GM13976 (cell line): ENCODE measurements at places on chromosomes 12 and 14.
A peak's percentile ranks its signal among the peaks of the same experiment; 100 is the strongest.

DNA sequence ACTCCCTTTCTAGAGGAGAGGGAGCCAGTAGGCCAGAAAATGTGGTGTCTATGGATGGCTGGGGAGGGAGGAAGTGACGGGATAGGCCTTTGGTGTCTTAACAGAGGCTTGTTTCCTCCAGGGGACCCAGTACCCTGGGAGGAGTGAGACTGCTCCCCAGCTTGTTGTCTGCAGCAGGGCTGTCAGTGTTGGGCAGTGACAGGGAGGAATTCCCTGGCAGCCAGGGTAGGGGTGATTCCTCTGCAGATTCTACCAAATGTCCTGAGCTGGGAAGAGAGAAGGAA lies 64.0 kb downstream of the GALNT16 start:
- DNase-seq, result no peak

GRCh38 chr14:74935360-74935680 lies 12.3 kb upstream of the RPS6KL1 start:
- no peak for DNase-seq

DNA sequence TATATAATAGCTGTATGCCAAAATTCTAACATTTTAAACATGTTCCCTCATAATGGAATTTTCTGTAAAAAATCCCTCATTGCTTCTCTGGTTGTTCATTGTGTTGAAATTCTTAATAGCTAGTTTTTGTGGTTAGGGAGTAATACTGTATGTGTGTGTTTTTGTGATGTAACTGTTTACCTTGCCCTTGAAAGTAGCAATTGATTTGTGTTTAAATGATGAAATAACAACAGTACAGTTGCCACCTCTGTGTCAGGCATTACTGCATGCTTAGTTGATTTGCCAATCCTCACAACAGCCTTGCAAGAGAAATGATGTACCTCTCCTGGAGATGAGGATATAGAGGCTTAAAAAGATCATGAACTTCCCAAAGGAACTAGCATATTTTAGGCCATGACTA lies 94.9 kb downstream of the DAAM1 start:
- no peak for DNase-seq

DNA sequence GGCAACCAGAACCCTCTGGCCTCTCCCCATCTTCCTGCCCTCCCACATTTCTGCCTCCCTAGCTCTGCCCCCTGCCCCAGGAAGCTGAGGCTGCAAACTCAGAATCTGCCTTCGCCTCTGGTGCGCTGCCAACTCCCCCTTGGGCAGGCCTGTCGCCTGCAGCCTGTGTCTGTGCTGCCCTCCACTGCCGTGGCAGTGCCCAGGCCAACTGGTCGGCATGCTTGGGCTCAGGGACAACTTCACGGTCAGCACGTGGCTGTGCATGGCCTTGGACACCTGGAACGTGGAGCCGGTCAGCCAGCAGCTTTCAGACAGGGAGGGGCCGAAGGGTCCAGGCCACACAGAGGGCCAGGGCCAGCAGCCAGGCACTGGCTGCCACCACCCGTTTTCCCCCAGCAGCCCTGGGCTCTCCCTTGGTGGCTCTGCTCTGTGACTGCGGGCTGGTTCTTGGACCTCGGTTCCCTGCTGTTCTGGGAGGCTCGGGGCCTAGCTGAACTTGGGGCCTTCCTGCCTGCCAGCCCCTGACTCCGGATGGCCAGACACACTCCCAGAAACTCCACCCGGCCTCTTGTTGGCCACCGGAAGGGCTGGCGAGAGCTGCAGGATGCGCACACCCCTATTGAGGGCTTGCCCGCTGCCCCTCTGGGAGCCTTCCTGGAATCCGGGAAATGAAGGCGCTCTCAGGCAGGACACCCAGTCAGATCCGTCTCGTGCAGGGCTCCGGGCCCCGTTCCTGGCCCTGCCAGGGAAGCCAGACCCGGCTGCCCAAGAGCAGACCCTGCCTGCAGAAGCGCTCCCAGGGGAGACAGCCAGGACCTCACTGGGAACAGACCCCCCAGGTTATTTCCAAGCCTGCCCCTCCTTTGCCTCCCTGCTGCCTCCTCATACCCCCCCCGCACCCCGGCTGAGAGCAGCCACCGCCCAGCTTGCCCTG lies 34.2 kb upstream of the PPP1R13B start:
- no peak for DNase-seq

DNA sequence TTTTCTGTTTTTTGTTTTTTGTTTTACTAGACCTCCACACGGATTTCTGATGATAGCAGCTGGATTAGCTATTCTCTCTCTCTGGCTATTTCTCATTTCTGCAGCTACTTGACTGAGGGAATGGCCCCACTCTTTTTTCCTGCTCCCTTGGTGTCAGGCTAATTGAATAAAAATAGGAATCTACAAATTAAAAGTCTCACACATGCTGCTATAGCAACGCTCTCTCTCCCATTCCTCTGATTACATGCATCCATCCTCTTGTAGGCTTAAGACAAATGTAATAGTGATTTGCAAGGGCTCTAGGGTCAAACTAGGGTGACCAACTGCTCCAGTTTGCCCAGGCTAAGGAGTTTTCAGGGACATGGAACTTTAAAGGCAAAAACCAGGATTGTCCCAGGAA lies 221.8 kb downstream of the PHLDA1 start:
- DNase-seq, result no peak

- DNase-seq, result peak; percentile 64
Observed at GRCh38 chr12:102879144-102879763, 37.8 kb downstream of the PAH start.

DNA sequence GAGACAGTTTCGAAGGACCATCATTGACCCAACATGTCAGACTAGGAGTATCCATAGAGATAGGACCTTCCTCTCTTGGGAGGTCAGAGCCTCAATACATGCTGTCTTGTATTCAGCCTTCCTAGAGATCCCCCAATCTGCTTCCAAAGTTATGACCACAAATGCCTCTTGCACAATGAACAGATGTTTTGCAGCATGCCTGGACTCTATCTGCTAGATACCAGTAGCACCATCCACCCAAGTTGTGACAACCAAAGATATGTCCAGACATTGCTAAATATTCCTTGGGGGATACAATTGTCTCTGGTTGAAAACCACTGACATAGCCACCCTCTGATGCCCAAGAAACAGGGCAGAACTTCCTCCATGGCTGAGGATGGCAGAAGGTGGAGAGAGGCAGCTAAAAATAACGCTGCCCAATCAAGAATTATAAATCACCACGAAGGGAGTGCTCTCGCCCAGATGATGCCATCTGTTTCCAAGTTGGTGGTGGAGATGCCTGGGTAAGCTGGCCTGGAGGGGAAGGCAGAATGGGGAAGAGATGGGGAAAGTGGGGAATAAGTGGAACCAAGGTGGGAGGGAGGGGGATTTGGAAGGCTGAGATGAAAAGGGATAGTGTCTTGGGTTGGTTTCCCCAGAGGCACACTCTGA lies 42.9 kb upstream of the NOS1 start:
- no peak for DNase-seq

DNA sequence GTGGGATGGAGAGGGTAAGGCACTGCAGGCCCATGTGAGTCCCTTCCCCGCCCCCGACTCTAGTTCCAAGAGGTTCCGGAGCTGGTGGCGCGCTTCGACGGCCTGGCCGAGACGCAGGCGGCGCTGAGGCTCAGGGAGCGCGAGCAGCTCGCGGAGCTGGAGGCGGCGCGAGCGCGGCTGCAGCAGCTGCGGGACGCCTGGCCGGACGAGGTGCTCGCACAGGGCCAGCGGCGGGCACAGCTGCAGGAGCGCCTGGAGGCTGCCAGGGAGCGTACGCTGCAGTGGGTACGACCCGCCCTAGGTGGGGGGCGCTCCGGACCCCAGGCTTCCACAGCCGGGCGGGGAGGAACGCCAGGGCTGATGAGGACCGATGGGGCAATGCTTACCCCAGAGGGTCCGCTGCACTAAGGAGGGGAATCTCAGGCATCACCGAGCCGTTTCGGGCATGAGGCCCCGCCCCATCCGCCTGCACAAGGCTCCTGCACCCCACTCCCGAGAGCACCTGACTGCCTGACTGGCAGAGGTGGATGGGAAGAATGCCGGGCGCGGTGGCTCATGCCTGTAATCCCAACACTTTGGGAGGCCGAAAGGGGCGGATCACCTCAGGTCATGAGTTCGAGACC lies 4.9 kb downstream of the CFAP73 start:
- DNase-seq, result no peak

DNA sequence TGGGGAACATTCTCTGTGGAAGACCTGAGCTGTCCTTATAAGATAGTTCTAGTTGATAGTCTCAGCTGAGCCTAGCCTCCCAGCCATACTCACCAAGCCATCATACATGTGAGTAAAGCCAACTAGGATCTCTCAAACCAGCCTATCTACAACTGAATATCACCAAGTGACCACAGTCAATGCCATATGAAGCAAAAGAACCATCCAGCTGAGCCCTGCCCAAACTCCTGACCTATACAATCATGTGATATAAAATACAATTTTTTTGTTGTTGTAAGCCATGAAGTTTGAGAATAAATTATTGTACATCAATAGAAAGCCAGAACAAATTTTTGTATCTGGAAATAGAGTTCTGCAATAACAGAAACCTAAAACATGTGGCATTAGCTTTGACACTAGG lies 118.3 kb downstream of the SLC25A21 start:
- no peak for DNase-seq

DNA sequence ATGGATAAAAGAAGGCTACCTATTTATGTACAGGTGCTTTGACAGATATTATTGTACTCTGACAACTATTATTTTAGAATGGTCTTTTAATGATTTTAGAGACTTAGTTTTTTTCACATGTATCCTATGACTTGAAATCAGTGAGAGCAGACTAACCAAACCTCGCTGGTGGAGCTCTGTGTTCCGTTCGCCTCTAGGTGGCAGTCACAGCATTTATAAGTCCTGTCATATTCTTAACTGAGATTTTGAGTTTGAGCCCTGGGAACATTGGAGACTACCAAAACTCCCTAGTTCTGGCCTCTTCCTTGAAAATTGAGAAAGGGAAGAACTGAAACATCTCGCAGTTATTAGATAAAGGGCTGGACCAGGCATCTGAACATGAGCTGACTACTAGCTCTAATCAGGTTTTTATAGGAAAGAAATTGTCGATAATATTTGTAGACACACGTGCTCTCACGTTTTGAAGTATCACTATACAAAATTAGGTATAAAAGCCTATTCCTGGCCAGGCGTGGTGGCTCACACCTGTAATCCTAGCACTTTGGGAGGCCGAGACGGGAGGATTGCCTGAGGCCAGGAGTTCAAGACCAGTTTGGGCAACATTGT lies 48.3 kb downstream of the TTLL5 start:
- DNase-seq, result peak; percentile 57

GRCh38 chr12:54306925-54307741 lies 6.3 kb upstream of the NFE2 start:
- DNase-seq, result no peak

DNA sequence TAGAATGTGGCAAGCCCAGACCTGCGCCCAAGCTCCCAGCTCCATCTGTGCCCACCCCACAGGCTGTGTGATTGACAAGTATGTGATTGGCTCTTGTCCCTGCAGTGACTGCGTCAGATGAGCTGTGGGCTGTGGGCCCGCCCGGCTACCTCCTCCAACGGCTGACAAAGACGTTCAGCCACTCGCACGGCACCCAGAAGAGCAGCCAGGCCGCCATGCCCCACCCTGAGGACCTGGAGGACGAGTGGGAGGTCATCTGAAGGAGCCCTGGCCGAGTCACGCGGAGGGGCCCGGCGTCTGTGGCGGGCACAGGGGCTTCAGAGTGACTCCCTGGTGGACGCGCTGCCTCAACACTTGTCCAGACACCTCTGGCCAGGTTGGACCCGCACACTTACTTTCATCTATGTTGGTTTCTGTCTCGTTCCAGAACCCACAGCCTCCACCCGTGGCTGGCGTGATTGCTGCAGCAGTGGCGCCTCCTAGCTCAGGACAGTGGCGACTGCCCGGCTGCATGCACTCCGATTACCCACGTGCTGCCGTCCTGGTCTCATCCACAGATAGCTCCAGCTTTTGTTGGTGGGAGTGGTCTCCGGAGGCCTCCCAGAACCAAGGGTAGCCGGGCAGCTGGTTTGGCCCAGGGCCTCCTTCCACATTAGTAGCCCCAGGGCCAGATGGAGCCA lies 11.4 kb downstream of the ANKRD9 start:
- DNase-seq, result no peak

DNA sequence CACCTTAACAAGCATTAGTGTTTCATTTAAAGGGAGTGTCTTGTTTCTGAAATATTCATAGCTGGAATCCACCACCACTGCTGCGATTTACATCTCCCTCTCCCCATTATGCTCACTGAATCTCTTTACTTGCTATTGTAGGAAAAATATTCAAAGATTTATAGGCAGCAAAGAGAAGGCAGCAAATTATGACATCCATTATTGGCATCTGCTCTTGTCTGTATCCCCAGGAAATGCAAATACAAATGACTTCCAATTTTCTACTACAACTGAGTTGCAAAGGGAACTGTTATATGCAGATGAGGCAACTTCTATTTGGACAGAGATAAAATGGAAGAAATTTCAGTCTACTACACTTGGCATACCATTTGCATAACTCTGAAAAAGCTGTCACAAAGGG lies 88.4 kb upstream of the PRKD1 start:
- DNase-seq, result no peak

- DNase-seq, result peak; percentile 36
Observed at GRCh38 chr12:72272091-72272661, at the start of gene TRHDE. TRHDE (plus strand) TSS chr12:72272370; CDS start chr12:72272644, 274 bp downstream.

GRCh38 chr12:56146492-56147460 lies 5.6 kb upstream of the MYL6B start:
- DNase-seq, result no peak

GRCh38 chr12:44551631-44552030 lies 324.5 kb downstream of the NELL2 start:
- no peak for DNase-seq

GRCh38 chr12:22396735-22397134 lies 62.2 kb upstream of the ST8SIA1 start:
- no peak for DNase-seq

GRCh38 chr14:69460093-69460701 lies 24.3 kb upstream of the PLEKHD1 start:
- peak; percentile 70 for DNase-seq

DNA sequence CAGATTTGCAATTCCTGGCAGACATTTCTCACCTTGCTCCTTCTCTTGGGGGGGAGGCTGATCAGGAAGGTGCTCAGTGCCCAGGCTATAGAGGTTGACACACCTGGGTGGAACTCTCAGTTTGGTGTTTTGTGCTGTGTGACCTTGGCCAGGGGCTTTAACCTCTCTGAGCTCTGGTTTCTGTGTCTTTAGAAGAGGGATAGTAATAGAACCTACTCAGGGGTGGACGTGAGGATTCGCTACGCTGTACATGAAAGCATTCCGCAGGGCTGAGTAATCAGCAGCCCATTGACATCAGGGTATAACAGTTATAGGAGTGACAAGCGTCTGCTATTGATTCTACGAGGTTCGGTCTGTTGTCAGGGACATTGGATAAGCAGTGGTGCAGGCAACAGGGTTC lies 98.1 kb downstream of the PHETA1 start:
- DNase-seq, result no peak

DNA sequence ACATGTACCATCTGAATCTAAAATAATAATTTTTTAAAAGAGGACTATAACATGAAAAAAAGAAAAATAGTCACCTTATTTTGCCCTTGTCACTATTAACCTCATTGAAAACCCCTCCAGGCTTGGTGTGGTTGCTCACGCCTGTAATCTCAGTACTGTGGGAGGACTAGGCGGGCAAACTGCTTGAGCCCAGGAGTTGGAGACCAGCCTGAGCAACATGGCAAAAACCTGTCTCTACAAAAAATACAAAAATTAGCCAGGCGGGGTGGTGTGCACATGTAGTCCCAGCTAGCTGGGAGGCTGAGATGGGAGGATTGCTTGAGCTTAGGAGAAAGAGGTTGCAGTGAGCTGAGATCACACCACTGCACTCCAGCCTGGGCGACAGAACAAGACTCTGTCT lies 126.3 kb upstream of the KRAS start:
- no peak for DNase-seq
